Stimulated activated CD4-positive, alpha-beta T cell treated with anti-CD3 and anti-CD28 coated beads, Interleukin-12 subunit alpha, Interleukin-12 subunit beta, amount 100 ng/mL, for 4 hours (primary cell): ENCODE measurements at places on chromosomes 13 and 19.

GRCh38 chr13:44927968-44928367, 61.3 kb downstream of the NUFIP1 start:
- DNase-seq: no peak

- no peak for DNase-seq
Observed at GRCh38 chr19:29540114-29540513, 14.3 kb downstream of the VSTM2B start.

DNA sequence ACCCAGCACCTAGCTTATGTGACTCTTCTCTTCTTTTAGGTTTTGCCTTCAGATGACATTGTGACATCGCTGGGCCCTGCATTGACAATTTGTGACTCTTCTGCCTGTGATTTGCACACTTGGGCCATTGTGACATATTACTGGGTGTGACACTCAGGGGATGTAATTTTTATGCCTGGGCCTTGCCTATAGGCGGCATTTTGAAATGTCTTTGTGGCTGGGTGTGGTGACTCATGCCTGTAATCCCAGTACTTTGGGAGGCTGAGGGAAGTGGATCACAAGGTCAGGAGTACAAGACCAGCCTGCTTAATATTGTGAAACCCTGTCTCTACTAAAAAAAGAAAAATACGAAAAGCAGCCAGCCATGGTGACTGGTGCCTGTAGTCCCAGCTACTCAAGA, 28.4 kb upstream of the ZNF681 start:
- DNase-seq: no peak

DNA sequence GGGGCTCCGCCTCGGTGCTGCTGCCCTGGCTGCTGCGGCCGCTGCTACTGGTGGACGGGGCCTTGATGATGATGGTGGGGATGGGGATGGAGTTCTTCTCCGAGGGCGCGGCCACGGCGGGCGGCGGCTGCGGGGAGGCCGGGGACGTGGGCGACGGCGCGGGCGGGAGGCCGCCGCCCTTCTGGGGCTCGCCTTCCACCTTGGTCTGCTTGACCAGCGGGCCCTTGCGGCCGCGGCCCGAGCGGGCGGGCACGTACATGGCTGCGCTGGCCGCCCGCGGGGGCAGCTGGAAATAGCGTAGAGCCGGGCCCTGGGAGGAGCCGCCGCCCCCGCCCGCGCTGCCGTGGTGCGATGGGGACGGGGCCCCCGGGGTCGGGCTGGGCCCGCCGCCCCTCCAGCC, 19.2 kb downstream of the C19orf81 start:
- DNase-seq: no peak

- no peak for DNase-seq
Observed at GRCh38 chr13:34810996-34811395, 131.1 kb upstream of the NBEA start.

DNA sequence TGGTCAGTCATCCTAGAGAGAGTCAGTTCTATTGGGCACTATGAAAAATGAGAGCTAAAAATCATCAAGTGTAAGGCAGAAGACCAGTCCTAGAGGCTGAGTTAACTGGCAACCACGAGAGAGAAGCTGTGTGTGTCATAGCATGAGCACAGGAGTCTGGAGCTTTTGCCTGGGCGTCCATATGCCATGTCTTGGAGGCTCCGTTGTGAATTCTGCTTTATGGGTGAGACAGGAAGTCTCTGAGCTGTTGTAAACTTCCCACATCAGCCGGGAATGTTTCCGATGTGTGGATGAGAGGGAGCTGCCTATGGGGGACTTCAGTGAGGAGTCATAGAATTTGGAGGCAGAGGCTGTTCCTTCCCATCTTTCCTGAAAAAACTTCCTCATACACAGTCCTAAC, 120.0 kb downstream of the ITGBL1 start:
- no peak for DNase-seq

GRCh38 chr13:98697791-98698190, 54.7 kb downstream of the SLC15A1 start:
- DNase-seq: no peak

DNA sequence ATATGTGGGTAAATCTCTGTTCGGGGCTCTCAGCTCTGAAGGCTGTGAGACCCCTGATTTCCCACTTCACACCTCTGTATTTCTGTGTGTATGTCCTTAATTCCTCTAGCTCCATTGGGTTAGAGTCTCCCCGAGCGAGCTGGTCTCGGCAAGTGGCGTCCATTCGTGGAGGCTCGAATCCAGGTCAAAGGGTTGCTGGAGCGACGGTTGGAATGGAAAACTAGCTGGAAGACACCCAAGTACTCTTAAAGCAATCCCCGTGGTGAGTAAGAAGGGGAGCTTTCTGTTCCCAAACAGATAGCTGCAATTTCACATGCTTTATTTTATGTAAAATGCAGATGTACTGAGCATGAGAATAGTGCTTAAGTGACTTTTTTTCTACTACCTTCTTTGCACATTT, 277.5 kb upstream of the SGCG start:
- no peak for DNase-seq

DNA sequence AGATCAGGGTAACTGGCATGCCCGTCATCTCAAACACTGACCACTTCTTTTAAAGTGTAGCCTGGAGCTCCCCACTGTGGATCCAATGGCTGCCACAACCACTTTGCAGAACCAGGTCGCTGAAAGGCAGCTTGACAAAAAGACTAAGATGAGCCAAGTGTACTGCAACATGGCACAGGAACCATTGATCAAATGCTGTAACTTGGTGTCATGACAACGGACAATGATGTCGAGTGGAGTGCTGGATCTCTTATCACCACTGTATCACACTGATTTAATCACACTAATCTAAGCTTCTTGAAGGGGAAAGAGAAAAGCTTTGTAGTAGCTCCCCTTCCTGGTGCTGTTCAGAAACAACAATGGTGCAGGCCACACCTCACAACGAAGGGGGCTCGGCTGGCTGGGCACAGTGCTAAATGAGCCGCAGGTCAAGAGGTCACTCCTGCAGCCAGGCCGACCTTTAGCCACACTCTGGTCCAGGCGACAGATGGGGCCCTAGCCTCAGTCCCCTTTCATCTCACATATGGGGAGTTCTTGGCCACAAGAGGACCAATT, 2.2 kb upstream of the TNFRSF19 start:
- no peak for DNase-seq

- no peak for DNase-seq
Observed at GRCh38 chr13:45231305-45231704, 30.5 kb upstream of the KCTD4 start.

DNA sequence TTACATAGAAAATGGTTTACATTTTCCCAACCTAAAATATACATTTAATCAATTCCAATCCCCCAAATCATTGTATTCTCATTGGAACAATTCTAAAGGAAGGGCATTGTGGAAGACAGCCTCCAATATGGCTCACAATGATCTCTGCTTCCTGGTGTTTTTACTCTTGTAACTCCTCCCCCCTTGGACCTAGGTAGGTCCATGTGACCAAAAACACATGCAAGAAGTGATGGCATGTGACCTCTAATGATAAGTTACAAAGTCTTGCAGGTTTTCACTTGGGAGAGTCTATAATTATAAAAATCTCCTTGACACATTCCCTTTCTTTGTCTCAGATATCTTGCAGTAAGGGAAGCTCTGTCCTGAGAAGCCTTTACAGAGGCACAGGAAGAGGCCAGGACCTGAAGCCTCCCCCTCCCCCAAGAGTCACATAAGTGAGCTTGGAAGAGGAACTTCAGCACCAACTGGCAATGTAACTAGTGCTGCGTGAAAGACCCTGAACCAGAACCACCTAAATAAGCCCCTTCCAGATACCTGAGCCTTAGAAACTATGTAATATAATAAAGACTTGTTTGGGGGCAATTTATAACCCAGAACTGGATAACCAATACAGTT, 816.2 kb upstream of the ATXN8OS start:
- DNase-seq: no peak

- no peak for DNase-seq
Observed at GRCh38 chr19:19285686-19286085, 12.6 kb upstream of the TM6SF2 start.

DNA sequence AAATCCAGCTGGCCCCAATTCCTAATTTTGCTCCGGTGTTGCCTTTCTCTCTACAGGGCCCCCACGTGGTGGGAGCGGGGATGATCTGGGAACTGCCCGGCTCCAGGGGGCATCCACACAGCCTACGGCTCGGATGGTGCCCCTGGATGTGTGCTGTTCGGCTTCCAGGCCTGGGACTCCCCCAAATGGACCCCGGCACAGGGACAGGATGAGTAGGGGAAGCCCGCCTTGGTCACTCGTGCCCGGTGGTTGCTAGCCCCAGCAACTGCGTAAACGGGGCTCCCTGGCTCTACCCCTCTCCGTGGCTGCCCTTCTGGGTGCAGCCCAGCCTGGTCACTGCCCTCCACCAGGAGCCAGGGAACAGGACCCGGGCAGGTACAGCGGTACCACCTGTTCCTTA, 111.5 kb downstream of the TEX26 start:
- DNase-seq: no peak

DNA sequence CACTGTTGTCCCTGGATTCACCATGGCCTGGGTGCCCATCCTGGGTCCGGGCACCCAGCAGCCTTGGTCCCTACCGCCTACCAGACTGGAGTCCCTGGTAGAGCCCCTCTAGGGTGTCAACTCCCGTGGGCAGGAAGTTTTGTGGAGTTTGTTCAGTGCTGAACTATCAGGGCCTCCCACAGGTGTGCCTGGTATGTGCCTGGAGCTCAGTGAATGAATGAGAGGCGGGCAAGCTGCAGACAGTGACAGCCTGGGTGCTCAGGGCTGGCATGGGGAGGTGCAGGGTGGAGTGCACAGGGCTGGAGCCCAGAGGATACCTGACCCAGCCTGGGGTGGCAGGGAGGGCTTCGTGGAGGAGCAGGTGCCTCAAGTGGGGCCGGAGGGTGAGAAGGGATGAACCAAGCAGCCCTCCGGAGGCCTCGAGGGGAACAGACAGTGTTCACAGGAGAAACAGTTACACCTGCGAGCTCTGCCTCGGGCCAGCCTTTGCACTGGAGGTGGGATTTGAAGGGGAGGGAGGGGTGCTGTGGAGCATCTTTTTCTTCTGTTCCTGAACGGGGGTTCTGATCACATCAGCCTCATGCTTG, 29.6 kb downstream of the PAK4 start:
- no peak for DNase-seq

- no peak for DNase-seq
Observed at GRCh38 chr13:45196622-45197021, 4.2 kb downstream of the KCTD4 start.

DNA sequence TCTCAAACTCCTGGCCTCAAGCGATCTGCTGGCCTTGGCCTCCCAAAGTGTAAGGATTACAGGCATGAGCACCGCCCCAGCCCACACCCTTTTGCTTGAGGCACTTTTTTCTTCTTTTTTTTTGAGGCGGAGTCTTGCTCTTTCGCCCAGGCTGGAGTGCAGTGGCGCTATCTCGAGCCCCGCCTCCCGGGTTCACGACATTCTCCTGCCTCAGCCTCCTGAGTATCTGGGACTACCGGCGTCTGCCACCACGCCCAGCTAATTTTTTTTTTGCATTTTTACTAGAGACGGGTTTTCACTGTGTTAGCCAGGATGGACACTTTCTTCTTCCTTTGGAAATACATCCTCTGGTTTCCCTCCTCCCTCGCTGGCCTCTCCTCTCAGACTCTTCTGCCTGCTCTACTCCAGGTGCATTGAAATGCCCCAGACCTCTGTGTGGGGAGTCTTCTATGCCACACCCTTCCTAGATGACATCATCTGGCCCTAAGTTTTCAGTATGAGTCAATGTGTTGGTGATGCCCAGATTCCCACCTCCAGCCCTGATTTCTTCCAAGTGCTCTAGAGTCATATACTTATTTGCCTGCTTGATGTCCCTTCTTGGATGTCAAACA, 20.7 kb upstream of the TPT1 start:
- no peak for DNase-seq

GRCh38 chr13:87607266-87607665, 63.9 kb upstream of the SLITRK5 start:
- DNase-seq: no peak

DNA sequence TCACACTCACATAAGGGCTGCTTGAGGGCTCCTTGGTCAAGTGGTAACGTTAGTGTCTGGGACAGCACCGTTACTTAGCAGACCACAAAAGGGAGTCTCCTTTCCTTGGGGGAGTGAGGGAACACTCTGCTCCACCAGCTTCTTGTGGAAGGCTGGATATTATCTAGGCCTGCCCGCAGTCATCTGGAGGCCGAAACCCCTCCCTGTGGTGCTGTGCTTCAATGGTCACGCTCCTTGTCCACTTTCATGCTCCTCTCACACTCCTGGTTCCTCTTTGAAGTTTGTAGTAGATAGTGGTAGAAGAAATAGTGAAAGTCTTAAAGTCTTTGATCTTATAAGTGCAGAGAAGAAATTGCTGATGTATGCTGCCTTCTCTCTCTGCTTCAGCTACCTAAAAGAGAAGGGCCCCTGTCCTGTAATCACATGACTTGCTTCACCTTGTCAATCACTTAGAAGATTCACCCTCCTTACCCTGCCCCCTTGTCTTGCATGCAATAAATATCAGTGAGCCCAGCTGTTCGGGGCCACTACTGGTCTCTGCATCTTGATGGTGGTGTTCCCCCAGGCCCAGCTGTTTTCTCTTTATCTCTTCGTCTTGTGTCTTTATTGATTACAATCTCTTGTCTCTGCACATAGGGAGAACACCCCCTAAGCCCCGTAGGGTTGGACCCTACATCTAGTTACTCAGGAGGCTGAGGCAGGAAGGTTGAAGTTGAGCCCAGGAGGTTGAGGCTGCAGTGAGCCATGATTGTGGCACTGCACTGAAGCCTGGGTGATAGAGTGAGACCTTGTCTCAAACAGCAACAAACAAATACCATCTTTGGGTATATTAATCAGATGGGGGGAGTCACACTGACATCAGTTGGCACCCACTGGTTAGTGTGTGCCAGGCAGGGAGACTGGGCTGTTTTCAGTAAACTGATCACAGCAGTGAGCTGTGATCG, 11.6 kb upstream of the MZF1 start:
- DNase-seq: no peak

- peak; percentile 11 for DNase-seq
Observed at GRCh38 chr19:30799865-30800755, 427.9 kb downstream of the ZNF536 start.

DNA sequence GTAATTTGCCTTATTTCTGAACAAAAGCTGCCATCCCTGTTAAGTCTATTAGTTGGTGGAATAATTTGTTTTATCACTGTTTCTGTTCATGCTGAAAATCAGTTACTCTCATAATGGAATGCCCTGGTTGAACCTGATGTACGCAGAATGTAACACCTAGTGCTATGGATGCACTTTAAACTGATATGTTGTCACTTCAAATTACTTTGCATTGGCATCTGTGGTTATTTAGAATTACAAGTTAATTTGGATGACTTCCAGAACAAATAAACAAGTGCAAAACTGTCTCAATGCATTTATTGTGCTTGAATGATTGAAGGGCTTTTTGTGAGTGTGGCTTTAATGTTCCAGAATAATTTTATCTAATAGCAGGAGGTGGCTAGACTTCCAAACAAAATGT, 368.2 kb upstream of the SLITRK5 start:
- DNase-seq: no peak

GRCh38 chr19:5435642-5436017, 19.6 kb upstream of the ZNRF4 start:
- no peak for DNase-seq
